ENCODE measurements at places on chromosomes 2 and 18.

- DNase-seq: no peak
Observed at GRCh38 chr2:47288864-47289263, 114.1 kb upstream of the MSH2 start.

DNA sequence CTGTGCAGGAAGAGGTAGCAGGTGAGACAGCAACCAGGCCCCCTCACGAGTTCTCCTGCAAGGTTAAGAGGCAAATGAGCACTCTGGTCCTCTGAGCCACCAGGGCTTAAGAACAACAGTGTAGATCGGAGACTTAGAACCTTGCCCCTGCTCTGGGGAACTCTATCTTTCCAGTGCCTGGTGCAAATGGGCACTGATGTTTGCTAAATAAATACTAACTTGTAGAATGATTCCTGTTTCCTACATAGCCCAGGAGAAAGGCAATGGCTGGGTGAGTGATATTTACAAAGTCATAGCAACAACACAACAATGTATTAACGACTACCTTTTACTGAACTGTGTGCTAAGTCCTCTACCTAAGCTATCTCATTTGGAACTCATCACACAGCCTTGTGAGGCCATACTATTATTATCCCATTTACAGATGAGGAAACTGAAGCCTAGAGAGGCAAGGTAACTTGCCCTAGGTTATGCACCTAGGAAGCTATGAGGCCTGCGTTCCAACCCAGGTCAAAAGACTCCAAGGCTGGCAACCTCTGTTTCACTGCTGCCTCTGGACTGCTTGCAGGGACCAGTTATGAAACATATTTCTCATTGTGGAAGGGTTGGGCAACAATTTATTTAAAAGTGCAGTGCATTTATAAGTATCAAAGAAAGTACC, 4.3 kb downstream of the ATP8B1 start:
- no peak for DNase-seq

GRCh38 chr18:49481907-49482306, 5.1 kb downstream of the C18orf32 start:
- no peak for DNase-seq

GRCh38 chr2:60492548-60492947, 60.9 kb downstream of the BCL11A start:
- DNase-seq: no peak

DNA sequence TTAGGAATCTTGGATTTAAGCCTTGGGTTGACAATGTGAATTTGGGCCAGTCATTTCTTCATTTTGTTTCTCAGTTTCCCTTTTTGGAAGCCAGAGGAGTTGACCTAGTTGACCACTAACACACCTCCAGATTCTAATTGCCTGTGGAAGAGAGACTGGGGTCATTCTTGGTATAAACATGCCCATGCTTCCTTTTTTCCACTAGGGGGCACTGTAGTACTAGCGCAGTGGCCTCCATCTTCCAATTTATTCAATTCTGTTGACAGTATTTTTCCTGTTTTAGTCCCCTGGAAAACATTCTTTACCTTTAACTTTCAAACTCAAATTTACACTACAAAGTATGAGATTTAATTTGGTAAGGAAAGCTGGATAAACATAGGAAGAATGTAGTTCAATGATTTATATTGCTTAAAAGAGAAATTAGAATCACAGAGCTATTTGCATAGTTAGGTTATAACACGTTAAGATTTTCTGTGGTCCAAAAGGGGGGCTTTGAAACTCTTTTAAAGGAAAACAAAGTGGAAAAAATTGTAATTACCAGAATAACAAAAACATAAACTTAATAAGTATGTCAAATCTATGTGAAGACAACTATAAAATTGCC, 57.5 kb upstream of the AGPS start:
- no peak for DNase-seq

- DNase-seq: no peak
Observed at GRCh38 chr2:141925511-141925910, 205.3 kb downstream of the LRP1B start.
